Activated T-helper 1 cell treated with Interleukin-2 at 50 U/mL for 16 hours (primary cell): ENCODE measurements at places on chromosomes 12 and 14.

DNA sequence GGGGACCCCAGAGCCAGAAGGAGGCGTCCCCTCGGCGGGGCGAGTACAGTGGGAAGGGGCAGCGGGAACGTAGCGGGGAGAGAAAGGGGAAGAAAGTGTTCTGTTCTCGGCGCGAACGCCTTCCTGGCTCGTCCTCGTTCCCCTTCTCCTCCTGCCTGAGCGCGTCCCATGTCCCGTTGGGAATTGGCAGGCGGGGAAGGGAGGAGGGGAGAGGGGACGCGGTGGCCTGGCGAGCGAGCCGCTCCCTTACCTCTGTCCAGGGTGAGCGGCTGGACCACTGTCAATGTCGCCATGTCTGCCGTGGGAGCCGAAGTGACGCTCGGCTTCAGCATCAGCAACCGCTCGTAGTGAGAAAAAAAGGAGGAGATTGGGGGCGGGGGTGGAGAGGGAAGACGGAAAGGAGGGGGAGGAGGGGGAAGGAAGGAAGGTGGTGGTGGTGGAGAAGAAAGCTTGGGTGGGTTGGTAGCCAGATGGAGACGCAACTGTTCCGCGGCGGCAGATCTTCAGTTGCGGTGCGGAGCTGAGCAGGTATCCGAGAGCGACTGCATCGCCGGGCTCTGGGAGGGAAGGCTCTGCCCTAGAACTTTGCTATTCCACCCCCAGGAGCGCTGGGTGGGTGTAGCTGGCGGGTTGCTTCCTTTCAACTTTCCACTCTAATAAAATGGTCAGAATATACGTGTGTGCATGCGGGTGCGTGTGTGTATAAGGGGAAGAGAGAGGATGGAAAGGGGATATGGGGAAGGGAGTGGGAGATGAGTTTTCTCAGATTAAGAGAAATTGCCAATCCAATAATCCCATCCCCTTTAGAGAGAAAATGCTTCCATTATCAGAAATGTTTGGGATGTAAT is at the start of gene LIN7A:
LIN7A (minus strand) TSS at position 544 of the 848 bp plus-strand sequence; CDS start at position 332, 212 bp downstream.
- no peak for DNase-seq

- DNase-seq = no peak
Measured at GRCh38 chr12:85688837-85689236, 147.4 kb downstream of the RASSF9 start.

DNA sequence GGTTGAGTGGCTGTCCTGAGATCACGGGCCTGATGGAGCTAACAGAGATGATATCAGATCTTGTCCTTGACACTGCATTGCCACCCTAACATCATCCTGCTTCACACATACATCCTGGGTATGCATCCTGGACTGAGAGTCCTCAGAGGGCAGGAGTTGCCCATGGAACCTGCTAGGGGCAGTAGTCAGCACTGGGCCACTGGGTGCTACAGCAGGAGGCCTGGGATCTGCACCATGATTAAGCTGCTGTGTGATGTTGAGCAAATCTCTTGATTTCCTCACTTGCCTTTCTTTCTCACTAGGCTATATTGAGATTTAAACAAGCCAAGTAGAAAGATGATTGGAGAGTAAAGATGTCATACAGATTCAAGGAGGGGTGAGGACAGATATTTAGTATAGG is 22.1 kb upstream of the EIF4B start:
- DNase-seq = no peak

- DNase-seq = no peak
Measured at GRCh38 chr14:88562532-88562830, 356 bp upstream of the ZC3H14 start.

DNA sequence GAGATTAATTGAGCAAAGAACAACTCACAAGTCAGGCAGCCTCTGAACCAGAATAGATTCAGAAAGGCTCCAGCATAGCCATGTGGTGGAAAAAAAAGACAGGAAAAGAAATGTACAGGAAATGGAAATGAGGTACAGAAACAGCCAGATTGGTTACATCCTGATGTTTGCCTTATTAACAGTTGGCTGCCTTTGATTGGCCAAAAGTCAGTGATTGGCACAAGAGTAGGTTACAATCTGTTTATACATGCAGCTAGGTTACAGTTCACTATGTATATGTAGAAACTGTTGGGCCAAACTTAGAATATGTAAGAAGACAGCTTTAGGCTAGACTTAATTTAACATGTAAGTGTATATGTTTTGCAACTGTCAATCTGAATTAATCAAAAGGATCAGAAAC is 118.9 kb downstream of the UNC79 start:
- DNase-seq = no peak

DNA sequence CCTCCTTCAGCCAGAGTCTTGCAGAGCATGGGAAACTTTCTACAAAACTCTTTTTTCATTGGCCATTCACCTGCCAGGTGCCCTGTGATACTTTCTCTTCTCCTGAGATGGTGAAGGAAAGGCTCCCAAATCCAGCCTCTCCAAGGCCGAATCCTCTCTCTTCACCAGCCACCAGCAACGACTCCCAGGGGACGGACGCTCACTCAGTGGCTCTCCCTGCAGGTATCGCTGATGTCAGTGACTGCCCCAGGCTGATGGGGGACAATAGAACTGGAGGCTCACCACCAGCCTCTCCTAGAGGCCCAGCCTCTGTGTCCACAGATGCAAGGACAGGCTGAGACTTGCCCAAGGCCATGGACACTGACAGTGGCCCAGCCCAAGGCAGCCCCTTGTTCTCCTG is 204.1 kb downstream of the BCL11B start:
- DNase-seq = no peak

DNA sequence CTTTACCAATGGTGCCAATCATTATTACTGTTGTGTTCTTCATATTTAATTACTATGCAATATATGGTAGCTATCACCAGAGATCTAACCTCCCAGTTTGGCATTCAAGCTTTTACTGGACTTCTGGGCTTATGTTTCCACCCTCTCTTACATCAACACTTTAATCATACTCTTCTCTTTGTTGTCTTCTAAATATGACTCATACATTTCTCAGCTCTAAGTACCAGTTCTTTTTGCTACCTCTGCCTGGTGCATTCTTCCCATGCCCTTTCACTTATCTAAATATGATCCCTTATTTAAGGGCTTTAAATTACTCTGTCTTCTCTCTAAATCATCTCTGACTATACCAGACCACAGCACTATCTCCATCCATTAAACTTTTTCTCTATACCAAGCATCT is 246.1 kb upstream of the CCDC196 start:
- DNase-seq = no peak

- DNase-seq = no peak
Measured at GRCh38 chr14:54727929-54728328, 161.0 kb downstream of the SAMD4A start.

DNA sequence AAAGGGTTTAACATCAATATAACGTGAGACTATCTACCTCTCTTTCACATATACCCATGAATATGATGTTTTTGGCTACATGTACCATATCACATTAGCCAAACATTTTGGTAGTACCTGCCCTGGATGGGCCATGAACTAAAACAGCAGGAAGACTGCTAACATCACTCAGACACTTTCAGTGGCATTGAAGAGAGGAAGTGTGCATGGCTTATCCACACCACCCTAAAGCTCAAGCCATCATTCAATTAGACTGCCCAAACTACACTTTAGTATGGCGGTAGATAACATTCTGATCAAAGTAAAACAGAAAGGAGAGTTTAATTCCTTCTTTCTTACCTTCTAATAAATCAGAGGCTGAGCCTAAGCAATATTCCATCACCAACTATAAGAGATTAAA is 103.0 kb downstream of the PEBP1 start:
- DNase-seq = no peak

GRCh38 chr12:76896274-76896673 is 17.5 kb upstream of the CSRP2 start:
- DNase-seq = no peak

DNA sequence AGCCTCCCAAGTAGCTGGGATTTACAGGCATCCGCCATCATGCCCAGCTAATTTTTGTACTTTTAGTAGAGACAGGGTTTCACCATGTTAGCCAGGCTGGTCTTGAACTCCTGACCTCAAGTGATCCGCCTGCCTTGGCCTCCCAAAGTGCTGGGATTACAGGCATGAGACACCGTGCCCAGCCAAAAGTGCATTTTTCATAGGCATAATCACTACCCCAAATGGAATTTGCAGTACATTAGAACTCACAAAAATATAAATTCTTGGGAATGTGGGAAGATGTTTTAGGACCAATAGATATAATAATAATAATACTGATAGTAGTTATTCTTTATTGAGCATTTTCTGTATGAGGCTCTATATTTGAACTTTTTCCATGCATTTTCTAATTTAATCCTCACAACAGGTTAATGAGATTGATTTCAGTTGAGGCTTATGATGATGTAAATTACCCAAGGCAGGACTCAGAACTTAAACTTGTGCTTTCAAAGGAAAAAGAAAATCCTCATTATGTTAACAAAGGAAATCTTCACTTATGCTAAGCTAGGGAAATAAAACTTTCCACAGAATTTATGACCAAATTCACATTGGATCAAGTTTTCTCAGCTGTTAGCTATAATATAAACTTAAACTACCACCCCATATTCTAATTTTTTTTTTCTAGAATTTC is 121.6 kb downstream of the SRGAP1 start:
- no peak for DNase-seq

DNA sequence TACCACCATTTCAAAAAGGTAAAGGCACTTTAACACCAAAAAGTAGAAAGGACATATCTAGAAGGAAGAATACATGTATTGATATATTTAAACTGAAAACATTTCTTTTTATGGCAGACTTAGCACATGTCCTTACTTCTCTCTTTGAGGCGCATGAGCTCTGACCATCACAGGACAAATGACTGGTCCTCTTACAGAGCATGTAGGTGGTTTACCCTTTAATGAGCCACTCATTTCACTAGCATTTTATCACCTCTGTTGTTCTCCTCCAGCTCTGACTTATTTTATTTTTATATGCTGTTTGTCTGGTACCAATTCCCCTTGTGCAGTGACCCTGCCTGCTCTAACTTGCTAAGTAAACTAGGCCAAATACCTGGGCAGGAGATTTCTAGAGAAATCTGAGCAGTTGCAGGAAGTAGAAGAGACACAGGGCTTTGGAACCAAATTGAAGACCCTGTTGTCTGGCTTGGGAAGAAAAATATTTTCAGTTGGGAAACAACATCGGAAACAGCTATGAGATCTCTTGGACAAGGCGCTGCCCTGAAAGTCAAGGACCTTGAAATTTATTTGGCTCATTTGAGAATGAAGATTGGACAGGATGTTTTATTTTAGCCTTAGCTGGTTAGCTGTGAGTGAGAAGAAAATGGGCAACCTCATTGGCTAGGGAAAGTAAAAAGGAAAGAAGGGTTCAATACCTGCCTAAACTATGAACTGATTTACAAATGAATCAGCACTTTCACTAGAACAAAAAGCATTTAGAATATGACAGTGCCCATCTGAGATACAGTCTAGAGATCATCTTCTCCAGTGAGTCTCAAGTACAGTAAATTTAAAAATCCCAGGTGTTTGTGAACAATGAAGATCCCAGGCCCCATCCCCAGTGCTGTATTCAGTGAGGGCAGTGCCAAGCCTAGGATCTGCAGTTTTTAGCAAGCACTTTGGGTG is 374.4 kb downstream of the ZFP36L1 start:
- DNase-seq = no peak

GRCh38 chr12:9731393-9731792 is 1.5 kb downstream of the CLECL1 start:
- no peak for DNase-seq

GRCh38 chr14:53043027-53043581 is 92.3 kb upstream of the FERMT2 start:
- DNase-seq = no peak

DNA sequence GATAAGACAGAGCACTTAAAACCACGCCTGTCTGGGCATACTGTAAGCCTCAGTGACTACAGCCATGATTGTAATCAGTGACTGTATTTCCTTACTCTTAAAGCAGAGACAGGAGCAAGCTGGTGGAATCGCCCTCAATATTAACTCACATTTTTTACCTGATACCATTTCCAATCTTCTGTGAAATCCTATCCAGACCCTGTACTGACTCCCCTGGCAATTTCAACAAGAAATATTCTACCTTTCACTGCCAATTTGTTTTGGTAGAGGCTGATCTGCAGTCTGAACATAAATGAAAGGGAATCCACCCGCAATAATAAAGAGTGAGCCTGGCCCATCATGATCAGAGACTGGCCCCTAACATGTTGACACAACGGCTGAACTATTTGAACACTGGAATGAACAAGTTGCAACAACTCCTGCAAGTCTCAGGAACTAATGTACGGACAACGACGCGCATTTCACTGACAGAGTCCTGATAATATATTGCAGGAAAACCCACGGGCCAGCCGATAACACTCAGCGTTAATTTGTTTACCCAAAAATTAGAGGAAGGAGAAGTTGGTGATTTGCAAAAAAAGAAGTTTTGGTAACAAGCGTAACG is 195.5 kb upstream of the BTG1 start:
- DNase-seq = no peak

- no peak for DNase-seq
Measured at GRCh38 chr12:45355730-45356129, 139.8 kb downstream of the ANO6 start.

- no peak for DNase-seq
Measured at GRCh38 chr12:92213166-92213565, 67.5 kb upstream of the BTG1 start.
